Activated CD4-positive, alpha-beta T cell treated with anti-CD3 and anti-CD28 coated beads for 24 hours (primary cell): ENCODE measurements at places on chromosomes 11 and 22.

DNA sequence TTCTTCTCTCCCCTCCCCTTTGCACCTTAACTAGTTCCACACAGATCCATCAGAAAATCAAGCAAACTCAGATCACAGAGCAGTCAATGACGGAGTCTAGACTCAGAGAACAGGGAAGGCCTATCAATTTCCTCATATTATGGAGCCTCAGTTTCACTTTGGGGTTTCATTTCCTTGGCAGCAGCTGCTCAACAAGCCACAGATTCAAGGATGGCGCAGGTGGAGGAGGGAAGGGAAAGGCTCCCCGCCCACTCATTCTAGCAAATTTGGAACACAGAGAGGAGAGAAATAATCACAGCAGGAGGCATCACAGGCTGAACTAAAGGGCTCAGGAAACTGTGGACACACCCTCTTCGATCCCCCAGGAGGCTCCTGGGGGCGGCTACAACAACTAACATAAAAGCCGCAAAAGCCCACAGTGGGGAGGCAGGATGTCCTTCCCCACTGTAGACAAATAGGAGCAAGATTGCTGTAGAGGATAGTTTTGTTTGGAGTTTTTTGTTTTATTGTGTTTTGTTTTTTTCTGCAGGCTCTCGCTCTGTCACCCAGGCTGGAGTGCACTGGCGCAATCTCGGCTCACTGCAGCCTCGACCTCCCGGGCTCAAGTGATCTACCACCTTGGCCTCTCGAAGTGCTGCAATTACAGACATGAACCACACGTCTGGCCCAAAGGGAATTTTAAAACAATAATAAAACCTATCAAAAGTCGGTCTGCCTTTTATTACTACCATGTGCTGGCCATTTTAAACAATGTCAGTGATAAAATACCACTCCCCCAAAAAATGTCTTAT, 3.4 kb downstream of the PLAAT3 start:
- no peak for DNase-seq

DNA sequence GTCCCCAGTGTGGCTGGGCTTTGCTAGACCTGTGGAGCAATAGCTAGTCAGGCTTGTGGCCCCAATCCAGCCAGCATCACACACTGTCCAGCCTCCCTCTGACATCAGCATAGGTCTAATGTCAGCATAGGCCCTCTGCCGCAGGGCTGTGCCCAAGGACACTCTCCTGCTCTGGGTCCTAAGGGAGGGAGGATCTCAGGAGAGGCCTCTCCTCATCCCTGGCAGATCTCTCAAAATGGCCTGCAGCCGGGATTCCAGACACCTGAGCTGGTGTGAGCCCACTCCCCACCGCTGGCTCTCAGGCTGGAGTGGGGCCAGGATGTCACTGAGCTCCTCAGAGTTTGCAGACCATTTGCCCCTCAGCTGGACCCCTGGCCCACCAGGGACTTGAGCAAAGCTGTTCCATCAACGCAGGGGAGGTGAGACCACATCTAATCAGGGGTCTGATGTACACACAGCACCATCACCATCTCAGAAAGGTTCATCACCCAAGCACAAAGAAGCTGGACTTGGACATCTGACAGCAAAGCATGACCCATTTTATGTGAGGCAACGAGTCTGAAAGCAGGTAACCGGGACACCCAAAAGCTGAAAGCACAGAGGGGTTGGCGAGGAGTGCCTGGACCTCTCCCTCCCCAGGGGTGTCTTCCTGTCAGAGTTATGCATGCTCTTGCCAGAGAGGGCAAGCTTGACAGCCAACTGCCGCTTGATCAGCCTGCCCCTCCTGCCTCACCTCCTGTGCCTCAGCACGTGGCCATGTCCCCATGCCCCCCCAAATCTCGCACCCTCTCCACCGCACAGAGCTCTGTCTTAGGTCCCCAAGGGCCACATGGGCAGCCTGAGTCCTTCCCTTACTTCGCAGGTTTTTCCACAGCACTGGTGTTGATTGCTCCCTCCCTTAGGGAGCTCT, 69.7 kb upstream of the SEPTIN5 start:
- no peak for DNase-seq

GRCh38 chr22:36026741-36027140, 1.9 kb downstream of the RBFOX2 start:
- DNase-seq: no peak

DNA sequence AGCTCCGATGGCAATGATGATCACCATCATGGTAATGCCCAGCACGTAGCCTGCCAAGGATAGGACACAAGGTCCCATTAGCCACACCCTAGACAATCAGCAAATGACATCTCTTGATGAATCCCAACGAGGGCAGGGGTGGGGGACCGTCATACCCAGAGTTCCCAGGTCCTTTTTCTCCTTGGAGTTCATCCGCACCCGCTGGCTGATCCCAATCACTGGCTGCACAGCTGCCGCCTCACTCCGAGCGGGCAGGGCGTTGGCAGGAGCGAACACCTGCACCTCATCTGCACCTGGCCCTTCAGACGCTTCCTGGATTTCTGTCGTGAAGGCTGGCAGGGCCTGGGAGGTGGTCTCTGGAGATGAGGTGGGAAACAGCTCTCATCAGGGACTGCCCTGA, 2.9 kb downstream of the PIK3IP1 start:
- DNase-seq: no peak

DNA sequence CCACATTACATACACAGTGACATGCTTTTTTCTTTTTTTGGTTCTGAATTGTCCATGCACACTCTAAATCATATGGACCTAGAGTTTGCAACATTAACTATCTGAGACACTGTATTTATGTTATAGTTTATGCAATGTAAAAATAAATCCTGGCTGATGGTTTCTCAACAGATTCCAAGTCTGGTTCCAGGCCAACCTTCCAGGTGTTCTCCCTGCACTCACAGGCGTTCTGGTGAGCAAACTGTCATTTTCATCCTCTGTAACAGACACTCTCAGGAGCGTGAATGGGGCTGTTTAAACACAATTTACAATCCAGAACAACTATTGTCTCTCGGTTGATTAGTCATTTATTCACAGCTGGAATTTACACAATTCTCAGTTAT, 36.5 kb upstream of the ANKK1 start:
- DNase-seq: no peak

- no peak for DNase-seq
Measured at GRCh38 chr11:101185985-101186384, 56.4 kb upstream of the PGR start.

- DNase-seq: no peak
Measured at GRCh38 chr22:46827136-46827780, 64.8 kb downstream of the TBC1D22A start.

DNA sequence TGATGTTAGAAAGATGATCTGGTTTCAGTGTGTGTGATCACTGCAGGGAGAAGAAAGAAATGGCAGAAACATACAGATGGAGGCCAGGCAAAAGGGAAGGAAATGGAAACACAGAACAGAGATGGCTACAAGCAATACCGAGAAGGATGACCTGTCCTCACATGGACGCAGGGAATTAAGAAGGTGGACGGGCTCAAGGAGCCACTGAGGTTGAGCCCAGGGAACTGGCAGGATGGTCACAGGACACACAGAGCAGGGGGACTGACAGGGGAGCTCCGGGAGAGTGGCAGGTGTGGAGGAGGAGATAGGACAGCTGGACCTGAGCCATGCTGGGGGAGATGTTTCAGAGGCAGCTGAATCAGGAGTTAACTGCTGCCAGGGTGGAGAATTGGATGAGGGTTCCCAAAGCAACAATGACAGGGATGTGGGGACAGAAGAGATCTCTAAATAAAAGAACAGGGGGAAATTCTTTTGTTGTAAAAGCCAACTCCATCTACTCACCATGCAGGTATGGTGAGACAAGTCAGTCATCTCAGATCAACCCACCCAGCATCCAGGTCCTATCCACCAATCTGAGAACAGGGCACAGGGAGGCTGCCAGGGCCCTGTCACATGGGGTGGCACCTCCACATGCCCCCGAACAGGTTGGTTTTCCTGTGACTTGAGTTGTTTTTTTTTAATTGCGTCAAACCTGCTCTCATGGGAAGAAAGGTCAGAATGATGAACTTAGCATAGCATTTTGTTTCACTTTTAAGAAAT, 26.3 kb downstream of the KLHL22 start:
- no peak for DNase-seq

DNA sequence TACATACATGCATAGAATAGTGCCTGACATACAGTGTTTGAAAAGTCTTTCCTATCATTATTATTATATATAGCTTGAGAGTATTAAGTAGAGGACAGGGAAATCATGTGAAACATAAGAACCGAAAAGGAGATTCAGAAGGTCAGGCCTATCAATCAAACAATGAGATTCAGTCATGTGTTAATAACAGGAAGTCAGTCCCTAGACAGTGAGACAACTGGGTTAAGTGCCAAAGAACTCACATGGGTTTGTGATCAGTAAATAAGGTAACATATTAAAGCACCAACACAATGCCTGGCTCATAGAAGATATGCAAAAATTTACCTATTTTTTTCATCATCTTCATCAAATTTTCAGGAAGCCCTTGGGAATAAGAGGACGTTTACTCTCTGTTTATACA, 174.3 kb upstream of the FAT3 start:
- DNase-seq: no peak

DNA sequence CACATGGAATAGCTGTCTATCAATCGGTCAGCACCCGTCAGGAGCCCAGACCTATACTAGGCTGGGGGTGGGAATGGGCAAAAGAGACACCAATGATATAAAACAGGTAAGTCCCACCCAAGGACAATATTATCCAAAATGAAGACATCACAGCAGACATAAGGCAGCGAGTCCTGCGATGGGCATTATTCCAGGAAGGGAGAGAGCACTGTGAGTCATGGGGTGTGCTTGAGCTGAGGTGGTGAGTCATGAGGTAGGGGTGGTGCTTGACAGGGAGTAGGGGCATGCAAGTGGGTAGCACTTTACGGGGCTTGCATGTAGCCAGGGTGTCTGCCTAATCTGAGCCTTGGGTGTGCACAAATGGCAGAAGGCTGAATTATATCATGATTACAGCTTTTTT, 605.0 kb upstream of the CADM1 start:
- no peak for DNase-seq

- DNase-seq: no peak
Measured at GRCh38 chr11:61846362-61847020, 18.4 kb downstream of the FADS2 start.

- DNase-seq: no peak
Measured at GRCh38 chr11:36057379-36058042, 113.6 kb downstream of the LDLRAD3 start.

DNA sequence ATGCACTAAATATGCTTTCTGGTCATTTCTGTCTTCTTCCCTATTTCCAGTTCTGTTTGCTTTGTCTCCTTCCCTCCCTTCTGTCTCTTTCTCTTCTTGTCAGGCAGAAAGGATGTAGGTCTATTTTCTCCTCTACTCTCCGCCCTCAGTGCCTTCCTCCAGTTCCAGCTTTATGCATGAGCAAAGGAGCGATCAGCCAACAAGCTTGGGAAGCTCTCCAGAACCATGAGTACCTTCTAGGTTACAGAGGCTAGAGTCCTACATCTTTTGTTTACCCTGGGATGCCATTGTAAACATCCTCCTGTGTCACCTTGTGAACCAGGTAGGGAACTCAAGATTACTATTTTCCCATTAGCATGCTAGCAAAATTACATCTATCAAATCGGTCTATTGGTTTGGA, 7.9 kb upstream of the SPON1 start:
- DNase-seq: no peak

DNA sequence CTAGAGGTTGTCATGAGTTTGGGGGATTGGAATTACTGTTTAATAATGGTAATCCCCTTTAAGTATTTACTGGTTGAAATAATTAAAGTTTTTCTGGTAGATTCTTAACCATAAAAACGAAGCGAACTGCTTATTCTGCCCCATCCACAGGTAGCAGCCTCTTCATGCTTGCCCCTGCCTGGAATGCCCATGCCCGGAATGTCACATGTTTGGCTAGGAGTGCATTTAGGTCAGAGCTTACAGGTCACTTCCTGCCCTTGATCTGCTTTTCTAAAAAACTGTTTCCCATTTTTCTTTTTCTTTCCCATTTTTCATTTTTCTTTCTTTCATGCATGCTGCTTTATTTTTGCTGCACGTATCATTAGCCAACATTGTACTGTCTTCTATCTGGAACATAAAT, 69.1 kb downstream of the YAP1 start:
- no peak for DNase-seq

DNA sequence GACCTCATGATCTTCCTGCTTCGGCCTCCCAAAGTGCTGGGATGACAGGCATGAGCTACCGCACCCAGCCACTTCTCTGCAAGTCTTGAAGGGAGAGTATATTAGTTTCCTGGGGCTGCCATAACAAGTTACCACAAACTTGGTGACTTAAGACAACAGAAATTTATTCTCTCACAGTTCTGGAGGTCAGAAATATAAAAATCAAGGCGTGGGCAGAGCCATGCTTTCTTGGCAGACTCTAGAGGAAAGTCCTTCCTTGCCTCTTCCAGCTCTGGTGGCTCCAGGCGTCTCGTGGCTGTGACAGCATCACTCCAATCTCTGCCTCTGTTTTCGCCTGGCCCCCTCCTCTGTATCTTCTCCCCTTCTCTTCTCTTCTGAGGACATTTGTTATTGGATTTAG, 110.2 kb upstream of the NAV2 start:
- DNase-seq: no peak

DNA sequence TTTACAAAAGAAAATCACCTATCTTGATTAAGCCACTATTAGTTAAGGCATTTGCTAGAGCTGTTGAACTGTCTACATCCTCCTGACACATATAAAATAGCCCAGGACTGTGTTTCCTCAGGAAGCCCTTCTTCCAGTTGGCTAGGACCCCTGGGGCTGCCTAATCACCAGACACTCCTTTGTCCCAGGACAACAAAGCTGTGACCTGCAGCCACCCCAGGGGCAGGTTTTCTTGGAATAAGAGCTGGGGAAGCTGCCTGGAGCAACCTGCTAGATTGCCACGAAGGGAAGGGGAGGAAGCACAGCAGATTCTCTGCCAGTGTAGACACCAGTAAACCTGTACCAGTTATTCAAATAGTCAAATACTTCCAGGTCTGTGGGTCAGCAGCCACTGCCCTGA, 17.6 kb downstream of the CHST1 start:
- DNase-seq: no peak

- no peak for DNase-seq
Measured at GRCh38 chr22:36811094-36811800, 5.6 kb downstream of the PVALB start.

GRCh38 chr11:119741369-119742262, 12.6 kb upstream of the NECTIN1 start:
- peak; percentile 46 for DNase-seq
